ENCODE measurements at places on chromosomes 5 and 9. TPM values are rescaled to one million over a fixed set of nuclear protein-coding genes. Genes with fewer than 3 reads are reported as not detected.

Gene SPATA31D4
- total RNA-seq: not detected

Gene PHYHD1
- not detected for total RNA-seq

Gene PCDHB1
- total RNA-seq: not detected

Gene PCDHGC3
- total RNA-seq: 6.3 TPM

Gene WDR38
- total RNA-seq: not detected

Gene PIK3R1
- 4.7 TPM for total RNA-seq

Gene PDCD1LG2
- 0.39 TPM for total RNA-seq

Gene SLC34A3
- total RNA-seq: 0.13 TPM

Gene IFNB1
- not detected for total RNA-seq

Gene PTGES
- 92.3 TPM for total RNA-seq

Gene CAPSL
- total RNA-seq: not detected

Gene ZBED3
- total RNA-seq: 2.5 TPM

Gene TMEM252
- not detected for total RNA-seq

Gene SPINK1
- total RNA-seq: not detected

Gene PRDM9
- total RNA-seq: not detected

Gene ADGRD2
- total RNA-seq: not detected

Gene TBC1D13
- total RNA-seq: 20.6 TPM

Gene RORB
- not detected for total RNA-seq

Gene ENHO
- 1.3 TPM for total RNA-seq

Gene PCDHGB4
- total RNA-seq: 0.66 TPM

Gene CCNJL
- total RNA-seq: 12.9 TPM

Gene PRLR
- 0.13 TPM for total RNA-seq

Gene COL23A1
- not detected for total RNA-seq

Gene SV2C
- total RNA-seq: not detected

Gene ADAMTS2
- not detected for total RNA-seq

Gene IFNA21
- total RNA-seq: not detected

Gene HEMGN
- total RNA-seq: not detected

Gene PROP1
- not detected for total RNA-seq

Gene PHF24
- total RNA-seq: 0.26 TPM

Gene FOXD4L3
- not detected for total RNA-seq

Gene RFX3
- total RNA-seq: 1.9 TPM

Gene OR1J2
- total RNA-seq: not detected

Gene NCS1
- total RNA-seq: 55.3 TPM

Gene HSPA5
- total RNA-seq: 479 TPM

Gene SMIM15
- 71.2 TPM for total RNA-seq

Gene FSD1L
- total RNA-seq: 2.9 TPM

Gene ASS1
- total RNA-seq: 16.7 TPM

Gene FAF2
- total RNA-seq: 47.0 TPM

Gene RLN2
- total RNA-seq: not detected

Gene ANKRD55
- 0.03 TPM for total RNA-seq

Gene LHX6
- 0.24 TPM for total RNA-seq

Gene SEC24A
- 14.7 TPM for total RNA-seq

Gene ACOT12
- not detected for total RNA-seq

Data from A549 treated with CpdA at 1 μM for 4 hours (cell line).